ENCODE measurements at places on chromosomes 5 and 9. TPM values are rescaled to one million over a fixed set of nuclear protein-coding genes. Genes with fewer than 3 reads are reported as not detected.

- no peak for DNase-seq
These were observed 39.0 kb downstream of the DROSHA start for GRCh38 chr5:31492869-31493268.

- no peak for DNase-seq
These were observed 58.3 kb upstream of the SHB start for GRCh38 chr9:38127271-38127839.

DNA sequence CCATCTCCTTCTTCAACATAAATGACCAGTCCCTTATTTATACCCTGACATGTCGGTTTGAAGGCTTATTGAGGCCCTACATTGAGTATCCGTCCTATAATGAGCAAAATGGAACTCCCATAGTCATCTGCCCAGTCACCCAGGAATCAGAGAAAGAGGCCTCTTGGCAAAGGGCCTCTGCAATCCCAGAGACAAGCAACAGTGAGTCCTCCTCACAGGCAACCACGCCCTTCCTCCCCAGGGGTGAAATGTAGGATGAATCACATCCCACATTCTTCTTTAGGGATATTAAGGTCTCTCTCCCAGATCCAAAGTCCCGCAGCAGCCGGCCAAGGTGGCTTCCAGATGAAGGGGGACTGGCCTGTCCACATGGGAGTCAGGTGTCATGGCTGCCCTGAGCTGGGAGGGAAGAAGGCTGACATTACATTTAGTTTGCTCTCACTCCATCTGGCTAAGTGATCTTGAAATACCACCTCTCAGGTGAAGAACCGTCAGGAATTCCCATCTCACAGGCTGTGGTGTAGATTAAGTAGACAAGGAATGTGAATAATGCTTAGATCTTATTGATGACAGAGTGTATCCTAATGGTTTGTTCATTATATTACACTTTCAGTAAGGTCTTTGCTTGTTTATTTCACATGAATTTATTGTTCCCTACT is 38.2 kb upstream of the BTNL3 start:
- DNase-seq = no peak

GRCh38 chr9:93114984-93115335 is 18.9 kb downstream of the CARD19 start:
- no peak for DNase-seq

DNA sequence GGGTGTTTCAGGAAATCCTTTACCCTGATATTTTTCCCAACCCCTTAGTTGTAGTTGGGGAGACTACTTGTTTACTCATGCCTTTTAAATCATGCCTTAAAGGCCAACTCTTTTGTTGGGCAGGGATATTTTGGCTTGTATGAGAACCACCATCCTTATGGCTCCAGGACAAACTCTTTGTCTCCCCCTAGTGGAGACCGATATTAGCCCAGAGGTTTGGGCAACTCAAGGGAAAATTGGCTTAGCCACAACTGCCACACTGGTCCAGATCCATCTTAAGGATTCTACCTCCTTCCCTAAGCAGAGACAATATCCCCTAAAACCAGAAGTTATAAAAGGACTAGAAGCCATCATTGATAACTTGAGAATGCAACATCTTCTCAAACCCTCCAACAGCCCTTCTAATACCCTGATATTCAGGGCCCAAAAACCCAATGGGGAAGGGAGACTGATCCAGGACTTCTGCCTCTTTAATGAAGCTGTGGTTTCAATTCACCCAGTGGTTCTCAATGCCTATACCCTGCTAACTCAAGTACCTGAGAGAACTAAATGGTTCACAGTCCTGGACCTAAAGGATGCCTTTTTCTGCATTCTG is 100.9 kb upstream of the HCN1 start:
- no peak for DNase-seq

- no peak for DNase-seq
These were observed 144.4 kb upstream of the IRX2 start for GRCh38 chr5:2895876-2896275.

- DNase-seq = peak; percentile 48
These were observed 47.2 kb downstream of the GLDC start for GRCh38 chr9:6598249-6598725.

GRCh38 chr5:40569546-40570270 is 110.0 kb upstream of the PTGER4 start:
- no peak for DNase-seq

DNA sequence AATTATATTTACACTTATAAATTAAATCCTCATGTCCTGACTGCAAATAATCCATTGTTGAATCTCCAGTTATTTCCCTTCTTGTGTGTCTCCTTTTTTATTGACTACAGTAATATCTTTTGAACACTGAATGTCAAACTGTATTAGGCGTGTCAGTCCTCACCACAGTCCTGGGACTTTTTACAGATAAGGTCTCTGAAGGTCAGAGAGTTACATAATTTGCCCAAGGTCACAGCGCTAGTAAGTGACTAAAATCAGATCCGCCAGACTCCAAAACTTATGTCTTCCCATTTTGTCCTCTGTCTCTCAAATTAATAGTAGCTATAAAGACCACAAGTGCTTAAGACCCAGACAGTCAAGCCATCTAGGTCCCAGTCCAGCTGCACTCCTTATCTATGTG is 274.3 kb downstream of the NR3C1 start:
- no peak for DNase-seq

DNA sequence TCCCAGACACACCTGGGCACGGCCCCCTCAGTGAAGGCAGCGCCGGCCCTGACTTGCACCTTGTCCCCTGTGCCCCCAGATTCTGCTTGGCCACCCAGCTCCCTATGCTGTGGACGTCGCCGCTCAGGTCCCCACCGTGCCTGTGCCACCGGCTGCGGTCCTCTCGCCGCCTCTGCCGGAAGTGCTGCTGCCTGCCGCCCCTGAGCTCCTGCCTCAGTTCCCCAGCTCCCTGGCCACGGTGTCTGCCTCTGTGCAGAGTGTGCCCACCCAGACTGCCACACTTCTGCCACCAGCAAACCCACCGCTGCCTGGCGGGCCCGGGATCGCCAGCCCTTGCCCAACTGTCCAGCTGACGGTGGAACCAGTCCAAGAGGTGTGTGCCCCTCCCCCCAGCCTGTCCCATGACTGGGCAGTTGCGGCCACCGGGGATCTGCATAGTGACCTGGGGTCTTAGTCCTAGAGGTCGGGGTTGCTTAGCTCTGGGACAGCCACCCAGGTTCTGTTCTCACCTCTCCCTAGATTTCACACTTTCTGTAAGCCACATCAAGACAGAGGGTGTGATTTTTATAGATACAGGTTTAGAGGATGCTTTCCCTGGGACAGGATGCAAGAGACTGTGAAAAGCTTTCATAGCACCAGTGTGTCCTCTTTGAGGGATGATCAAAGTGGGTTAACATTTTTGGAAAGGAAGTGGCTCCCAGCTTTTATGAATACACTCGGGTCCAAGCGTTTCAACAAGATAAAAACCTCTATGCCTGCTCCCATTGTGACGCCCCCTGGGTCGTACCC is 78.0 kb downstream of the WNK2 start:
- peak; percentile 39 for DNase-seq

GRCh38 chr5:91474201-91474600 is 91.1 kb upstream of the ARRDC3 start:
- no peak for DNase-seq

- no peak for DNase-seq
These were observed 751.7 kb downstream of the TLE1 start for GRCh38 chr9:80937645-80938044.

DNA sequence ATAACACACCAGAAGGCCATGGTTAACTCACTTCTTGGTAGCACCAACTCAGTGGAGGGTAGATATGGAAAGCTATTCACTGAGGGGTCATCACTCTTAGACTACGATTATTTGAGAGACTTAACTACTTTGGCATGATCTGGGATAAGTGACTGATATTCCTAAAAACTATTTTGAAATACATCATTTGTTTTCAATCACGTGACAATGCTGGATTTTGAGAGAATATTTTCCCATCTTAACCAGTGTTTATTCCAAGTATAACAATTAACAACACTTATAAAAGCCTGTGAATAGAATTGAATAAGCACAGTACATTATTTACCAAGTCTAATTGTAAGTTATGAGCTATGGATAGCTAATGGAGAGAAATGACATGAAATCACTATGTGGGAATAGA is 22.4 kb upstream of the CYLC2 start:
- DNase-seq = no peak

GRCh38 chr5:1442222-1443145 is 2.8 kb downstream of the SLC6A3 start:
- peak; percentile 27 for DNase-seq

- no peak for DNase-seq
These were observed 9.0 kb upstream of the DIPK1B start for GRCh38 chr9:136703276-136703860.

DNA sequence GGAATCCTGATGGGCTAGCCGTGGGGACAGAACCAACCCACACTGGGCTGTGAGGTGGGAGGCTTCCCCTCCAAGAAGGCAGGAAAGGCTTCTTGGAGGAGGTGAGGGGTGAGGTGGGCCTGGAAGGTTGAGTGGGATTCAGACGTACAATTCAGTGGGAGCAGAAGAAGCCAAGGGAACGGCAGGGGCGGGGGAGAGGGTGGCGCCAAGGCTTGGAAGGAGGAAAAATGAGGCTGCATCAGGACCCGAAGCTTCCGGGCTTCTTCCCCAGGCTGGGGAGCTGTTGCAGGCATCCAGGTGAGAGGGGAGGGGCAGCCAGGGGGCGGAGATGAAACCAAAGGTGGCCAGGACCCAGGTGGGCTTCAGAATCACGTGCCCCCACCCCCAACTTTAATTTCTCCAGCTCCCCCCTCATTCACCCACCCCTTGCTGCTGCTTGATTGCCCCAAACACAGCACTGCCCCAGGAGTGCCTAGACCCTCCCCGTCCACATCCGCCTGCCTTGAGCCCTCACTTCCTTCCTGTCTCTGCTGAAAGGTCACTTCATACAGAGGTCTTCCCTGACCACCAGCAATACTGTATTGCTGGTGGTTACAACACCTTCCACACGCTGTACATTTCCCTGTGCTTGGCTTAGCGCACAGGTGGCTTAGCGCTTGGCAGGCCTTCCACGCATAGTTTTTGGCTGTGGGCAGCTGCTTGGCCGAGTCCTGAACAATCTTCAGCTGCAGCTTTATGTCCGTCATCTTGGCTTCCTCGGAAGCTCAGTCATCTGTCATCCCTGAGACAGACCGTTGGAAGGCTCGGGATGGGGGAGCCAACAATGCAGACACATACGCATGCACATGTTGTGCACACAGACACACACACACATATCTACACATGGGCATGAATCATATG is 193.5 kb downstream of the RGS3 start:
- DNase-seq = no peak

GRCh38 chr5:178325679-178326373 is 93.2 kb upstream of the PHYKPL start:
- DNase-seq = no peak

DNA sequence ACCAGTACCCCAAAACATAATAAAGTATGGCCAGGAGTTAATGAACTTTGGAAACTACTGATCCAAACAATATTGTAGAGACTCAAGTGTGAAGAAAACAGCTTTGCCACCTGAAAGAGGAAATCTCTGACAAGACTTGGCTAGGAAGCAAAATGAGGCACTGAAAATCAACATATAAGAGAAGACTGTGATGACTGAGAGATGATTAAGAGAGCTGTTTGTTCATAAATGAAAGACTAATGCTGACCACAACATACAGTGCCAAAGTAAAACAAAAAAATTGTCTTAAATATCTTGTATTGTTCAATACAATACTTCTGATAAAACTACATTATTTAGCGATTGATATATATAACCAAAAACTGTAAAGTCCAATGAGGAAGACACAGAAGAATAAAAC is 7.2 kb downstream of the RC3H2 start:
- no peak for DNase-seq

- DNase-seq = no peak
These were observed 58.3 kb upstream of the ANGPTL2 start for GRCh38 chr9:127180457-127181314.

DNA sequence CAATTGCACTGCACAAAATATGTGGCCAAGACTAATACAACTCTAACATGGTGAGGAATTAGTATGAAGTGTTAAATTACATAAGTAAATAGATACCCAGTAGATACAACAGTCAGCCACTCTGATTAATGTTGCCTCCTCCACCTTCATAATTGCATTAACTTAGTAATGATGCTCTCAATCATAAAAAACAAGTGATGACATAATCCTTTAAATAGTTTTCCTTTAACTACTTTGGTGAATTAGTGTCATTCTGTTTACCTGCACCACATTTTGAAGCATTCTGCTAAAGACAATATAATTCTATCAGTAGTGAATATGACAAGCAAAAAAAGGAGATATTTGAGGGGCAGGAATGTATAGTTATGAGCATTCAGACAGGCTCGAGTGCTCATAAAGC is 265.9 kb upstream of the SLC24A2 start:
- DNase-seq = no peak

DNA sequence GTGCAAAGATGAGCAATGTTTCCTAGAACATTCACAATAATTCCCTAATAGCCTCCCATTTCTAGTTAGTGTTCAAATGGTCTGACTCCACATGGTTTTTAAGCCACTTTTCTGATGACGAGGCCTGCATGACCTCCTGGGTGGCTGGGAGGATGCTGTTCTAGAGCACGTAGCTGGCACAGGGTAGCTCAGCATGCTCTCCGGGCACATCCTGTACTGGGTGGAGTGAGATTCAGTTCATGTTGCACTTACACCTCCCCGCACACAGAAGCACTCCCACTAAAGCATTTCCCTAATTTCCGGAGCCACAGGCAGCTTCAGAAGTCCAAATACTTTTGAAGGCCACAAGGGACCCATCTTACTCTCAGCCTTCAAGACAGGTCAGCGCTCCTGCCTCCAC is 159.8 kb upstream of the LHFPL2 start:
- DNase-seq = no peak

DNA sequence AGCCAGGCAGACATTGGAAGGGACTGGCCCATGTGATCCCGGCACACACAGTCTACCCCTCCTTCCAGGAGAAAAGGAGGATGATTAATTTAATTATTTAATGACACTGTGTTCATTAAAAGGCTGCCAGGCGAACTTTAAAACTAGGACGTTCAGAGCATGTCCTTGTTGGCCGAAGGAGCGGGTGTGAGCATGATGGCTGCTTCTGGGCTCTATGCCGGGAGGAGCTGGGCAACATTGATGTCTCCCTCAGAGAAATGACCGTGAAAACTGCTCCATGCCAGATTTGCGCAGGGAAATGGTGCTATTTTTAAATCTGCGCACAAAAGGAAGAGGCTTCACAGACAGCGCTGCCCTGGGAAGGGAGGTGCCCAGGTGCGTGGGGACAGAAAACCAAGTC is 284.9 kb upstream of the IRX4 start:
- DNase-seq = no peak

RMRP gene
- 13,083 TPM for total RNA-seq

SLC34A3 gene
- total RNA-seq = not detected

PCDHGB1 gene
- not detected for total RNA-seq

BRINP1 gene
- total RNA-seq = not detected

ZNF483 gene
- 5.2 TPM for total RNA-seq
